T-helper 1 cell (primary cell): ENCODE measurements at places on chromosomes 5 and 9.

GRCh38 chr9:114366334-114367128, 21.3 kb downstream of the AKNA start:
- DNase-seq: no peak

DNA sequence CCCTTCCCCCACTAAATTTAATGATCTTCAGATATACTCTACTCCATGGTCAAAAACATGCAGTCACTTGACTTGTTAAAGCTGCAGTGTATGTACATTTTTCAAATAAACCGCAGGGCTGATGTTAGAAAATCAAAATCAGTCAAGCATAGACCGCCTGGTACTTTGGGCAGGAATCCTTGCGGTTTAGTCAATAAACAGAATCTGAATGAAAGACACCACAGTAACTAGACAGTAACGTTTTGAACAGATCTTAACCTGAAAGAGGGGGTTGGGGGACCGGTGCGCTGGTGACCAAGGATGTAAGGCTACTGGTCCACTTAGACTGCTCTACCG, 188.8 kb downstream of the BNC2 start:
- DNase-seq: no peak

- DNase-seq: no peak
Observed at GRCh38 chr9:76894198-76894597, 11.7 kb downstream of the PRUNE2 start.

DNA sequence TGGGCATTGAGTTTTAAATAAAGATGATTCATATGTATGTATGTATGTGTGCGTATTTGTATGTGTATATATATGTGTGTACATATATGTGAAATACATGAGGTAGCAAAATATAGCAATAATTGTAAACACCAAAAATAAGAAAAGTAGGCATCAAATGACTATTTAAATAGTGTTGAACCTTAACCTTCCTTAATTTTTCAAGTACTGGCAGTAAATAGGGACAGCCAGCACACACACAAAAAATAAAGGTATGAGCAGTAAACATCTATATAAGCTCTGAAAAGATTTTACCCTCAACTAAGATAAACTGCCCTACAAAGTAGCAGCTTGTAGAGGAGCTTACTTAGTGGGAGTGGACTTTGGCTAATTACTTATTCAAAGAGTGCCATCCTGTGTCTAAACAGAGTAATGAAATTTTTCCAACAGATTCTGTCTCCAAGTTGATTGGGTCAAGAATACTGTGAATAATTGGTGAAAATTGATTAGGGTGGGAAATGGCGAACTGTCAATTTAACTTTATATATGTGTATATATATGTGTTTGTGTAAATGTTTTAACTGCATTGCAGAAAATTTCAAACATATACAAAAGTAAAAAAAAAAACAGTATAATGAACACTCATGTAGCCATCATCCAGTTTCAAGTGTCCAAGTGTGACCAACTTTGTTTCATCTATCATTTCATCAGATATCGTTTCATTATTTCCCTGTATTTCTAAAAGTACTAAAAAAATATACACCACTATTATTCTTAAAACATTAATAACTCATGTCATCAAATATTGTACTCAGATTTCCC, 2.0 kb upstream of the ADAMTS6 start:
- DNase-seq: peak; percentile 30

- DNase-seq: no peak
Observed at GRCh38 chr5:83590966-83591365, 119.4 kb downstream of the VCAN start.

DNA sequence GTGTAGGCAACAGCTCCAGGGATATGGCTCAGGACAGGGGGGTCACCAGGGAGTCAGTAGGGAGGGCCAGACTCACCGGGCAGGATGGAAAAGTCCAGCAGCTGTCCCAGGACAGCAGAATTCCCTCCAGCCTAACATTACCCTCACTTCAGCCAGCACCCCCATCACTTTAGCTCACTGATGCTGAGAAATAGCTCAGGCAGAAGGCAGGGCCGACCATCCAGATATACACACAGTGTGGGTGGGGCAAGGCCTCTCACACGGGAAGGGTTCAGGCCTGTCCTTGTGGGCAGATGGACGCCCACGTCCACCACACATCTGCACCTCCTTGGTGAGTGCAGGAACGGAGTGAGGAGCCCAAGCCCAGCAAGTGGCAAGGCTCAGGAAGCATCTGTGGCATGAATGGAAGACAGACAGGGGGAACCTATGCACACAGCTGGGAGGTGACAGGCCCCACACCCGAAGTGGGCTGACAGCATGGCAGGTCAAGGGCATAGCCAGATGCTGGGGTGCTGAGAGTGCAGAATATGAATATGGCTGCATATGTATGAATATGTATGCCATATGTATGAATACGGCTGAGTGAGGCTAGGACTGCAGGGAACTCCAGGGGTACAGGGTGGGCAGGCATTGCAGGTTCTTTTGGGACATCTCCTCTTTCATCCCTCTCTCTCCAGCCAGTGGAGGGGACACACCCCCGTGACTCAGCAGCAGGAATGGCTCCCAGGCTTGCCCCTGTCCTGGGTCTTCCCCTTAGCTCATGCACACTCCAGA, 17.0 kb downstream of the BICD2 start:
- no peak for DNase-seq

GRCh38 chr5:1840741-1841521, 39.7 kb downstream of the NDUFS6 start:
- DNase-seq: no peak

DNA sequence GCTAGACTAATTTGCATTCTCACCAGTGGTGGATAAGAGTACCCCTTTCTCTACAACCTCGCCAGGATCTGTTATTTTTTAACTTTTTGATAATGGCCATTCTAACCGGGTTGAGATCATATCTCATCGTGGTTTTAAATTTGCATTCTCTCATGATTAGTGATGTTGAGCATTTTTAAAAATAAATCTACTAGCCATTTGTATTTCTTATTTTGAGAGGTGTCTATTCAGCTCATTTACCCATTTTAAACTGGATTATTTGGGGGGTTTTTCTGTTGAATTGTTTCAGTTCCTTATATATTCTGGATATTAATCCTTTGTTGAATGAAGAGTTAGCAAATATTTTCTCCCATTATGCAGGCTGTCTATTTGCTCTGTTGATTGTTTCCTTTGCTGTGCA, 139.6 kb downstream of the ARSB start:
- no peak for DNase-seq

DNA sequence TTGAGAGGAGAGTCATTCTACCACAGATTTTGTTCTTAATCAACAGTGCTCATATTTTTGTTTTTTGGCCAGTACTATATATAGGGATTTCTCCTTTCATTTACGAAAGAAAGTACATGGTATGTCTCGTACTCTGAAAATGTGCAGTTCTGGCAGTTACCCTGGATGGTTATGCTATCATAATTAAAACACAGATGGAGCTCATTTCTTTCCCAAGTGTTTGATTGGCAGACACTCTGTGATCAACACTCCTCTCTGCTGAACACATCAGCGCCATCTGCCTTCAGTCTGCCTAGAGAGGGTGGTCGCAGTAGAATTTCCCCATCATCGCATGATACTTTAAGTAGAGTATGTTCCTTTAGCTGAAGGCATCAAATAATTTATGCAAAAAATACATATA, 64.5 kb downstream of the PAM start:
- DNase-seq: no peak

DNA sequence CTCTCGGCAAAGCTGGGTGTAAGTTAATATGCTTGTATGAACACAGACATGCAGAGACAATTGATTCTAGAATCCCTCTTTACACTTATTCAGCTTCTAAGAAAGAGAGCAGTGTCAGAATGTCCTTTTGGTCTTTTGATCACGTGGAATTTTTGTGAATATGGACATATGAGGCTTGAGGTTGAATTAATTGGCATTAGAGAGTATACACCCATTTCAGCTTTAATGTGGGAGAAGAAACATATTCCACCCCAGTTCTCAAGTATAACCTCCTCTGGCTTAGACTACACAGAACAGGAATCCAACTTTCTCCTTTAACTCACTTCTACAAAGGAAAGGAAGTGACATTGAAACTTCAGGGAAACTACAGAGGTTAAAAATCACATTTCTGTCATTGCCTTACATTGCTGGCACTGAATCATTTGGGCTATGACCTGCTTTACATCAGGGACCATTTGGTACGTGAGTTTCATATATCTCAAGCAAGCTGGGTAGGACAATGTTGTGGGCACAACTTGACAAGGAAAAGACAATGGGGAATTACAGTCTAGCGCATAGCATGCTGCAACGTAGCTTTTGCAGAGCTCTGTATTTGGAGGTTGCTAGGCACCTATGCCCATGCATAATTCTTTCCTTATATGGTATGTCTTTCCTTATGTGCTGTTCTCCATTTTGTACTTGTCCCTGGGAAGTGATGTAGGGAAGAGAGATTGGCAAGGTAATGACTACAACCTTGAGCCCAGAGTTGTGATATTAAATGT, 19.5 kb downstream of the DAB2 start:
- DNase-seq: no peak

GRCh38 chr5:141590127-141590526, 28.7 kb downstream of the DIAPH1 start:
- DNase-seq: no peak

DNA sequence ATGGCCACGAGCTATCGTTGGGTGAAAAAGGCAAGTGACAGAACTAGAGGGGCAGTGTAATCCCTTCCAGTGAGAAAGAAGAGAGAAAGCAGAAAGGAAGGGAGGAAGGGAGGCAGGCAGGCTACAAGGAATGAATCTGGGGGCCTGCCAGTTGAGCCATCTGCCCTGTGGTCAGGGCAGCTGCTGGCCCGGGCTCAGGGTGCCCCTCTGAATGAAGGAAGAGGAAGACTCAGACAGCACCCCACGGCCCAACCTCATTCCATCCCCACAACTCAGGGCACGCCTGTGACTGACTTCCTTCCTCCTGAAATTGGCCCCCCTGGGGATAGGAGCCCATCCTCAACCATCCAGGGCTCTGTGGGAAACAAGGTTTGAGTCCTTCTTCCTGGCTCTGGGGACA, 20.3 kb upstream of the FLT4 start:
- DNase-seq: no peak

GRCh38 chr5:72518001-72518683, 10.9 kb upstream of the ZNF366 start:
- DNase-seq: no peak

DNA sequence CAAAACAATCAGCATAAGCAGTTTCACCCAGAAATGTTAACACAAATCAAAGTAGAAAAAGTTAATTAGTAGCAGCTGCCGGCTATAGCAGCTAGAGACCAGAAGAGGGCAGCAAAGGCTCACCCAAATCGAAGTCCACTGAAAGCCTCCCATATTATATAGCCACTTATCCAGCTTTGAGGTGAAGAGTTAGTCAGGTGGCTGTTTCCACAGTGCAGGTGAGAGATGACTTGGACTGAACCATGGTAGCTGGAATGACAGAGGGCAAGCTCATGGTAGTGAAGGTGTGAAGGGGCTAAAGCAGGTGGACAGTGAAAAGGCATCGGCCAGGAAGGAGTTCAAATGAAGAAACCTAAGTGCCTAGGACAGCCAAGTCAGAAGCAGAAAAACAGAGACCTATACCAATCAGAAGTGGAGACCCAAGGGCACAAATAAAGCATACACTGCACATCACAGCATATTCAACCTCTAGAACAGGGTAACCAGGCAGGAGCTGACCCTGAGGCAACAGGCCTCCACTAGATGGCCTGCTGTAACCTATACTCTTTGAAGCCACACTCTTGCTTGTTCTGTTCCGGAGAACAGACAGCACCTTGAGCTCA, 7.2 kb upstream of the RNF38 start:
- peak; percentile 67 for DNase-seq

- DNase-seq: no peak
Observed at GRCh38 chr5:150053713-150054392, 32.5 kb downstream of the CSF1R start.

DNA sequence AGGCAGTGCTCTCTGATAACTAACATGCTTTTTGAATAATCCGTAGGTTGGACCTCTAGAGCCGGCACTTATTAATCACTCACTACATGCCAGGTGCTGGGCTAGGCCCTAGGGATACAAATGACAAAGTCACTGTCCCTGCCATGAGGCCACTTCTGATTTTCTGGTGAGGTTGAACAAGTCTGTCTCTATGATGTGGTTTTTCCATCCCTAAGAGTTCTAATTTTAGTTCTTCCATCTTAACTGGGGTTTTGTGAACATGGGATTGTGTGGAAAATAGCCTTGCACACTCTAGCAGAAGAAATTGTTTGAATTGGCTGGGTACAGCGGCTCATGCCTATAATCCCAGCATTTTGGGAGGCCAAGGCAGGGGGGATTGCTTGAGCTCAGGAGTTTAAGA, 64.6 kb downstream of the IL31RA start:
- DNase-seq: no peak

- DNase-seq: no peak
Observed at GRCh38 chr9:117104206-117104605, 310.7 kb downstream of the ASTN2 start.

GRCh38 chr5:117255211-117256027, 680.8 kb upstream of the SEMA6A start:
- DNase-seq: no peak

GRCh38 chr9:33227008-33227398, 13.0 kb upstream of the SPINK4 start:
- no peak for DNase-seq

DNA sequence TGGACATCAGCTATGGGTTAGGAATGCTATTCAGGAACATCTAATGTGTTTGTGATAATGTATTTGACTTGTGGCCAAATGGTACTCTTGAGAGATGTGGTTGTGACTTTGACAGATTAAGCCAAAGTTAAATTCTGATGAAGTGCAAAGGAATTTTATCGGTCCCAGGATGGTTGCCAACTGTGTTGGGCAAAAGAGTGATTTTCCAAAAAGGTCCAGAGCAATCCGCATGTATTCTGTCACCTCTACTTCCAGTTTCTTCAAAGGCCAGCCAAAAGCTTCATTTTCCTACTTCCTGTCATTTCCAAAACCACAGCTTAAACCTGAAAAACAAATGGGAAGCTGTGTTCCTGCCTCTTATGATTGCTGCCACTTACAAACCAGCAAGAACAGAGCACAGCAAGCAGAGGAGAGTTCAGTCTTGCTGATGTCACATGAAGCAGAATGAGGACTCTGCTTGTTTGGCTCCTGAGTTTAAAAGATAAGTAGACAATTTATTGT, 59.8 kb downstream of the MARCHF3 start:
- DNase-seq: no peak

- DNase-seq: no peak
Observed at GRCh38 chr9:19192202-19193028, 38.1 kb upstream of the DENND4C start.

DNA sequence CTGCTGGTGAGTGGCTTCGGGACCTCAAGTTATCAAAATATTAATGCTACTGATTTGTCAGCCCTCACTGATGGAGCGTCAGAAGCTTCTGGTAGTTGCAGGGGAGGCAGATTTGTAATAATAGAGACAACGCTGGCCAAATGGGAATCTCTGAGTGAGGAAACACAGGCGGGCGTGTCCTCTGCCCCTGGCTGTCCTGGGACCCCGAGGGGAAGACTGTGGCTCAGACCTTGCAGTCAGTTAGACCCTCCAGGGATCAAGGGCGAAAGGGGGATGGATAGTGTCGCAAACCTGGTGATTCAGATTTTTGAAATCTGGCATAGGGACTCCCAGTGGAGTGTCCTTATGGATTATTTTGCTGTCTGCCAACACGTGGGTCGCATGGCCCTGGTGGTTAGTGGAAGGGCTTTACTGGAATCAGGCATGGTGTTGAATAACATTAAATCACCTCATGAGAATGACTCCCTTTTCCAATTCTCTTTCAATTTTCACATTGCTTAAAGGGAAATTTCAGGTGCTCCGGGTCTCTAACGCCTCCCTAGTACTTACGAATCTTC, 35.1 kb upstream of the NTNG2 start:
- DNase-seq: no peak

- no peak for DNase-seq
Observed at GRCh38 chr5:142509026-142509425, 176.9 kb downstream of the FGF1 start.

- DNase-seq: no peak
Observed at GRCh38 chr5:155290937-155291336, 277.4 kb downstream of the KIF4B start.
